Activated CD4-positive, alpha-beta T cell treated with anti-CD3 and anti-CD28 coated beads, Interleukin-2, amount 10 ng/mL, durations not matched to agents 7 days and 5 days (primary cell): ENCODE measurements at places on chromosomes 12 and 14. TPM values are rescaled to one million over a fixed set of nuclear protein-coding genes. Genes with fewer than 3 reads are reported as not detected.
A peak's percentile ranks its signal among the peaks of the same experiment; 100 is the strongest.

- no peak for DNase-seq
These were observed 22.5 kb upstream of the FOXG1 start for GRCh38 chr14:28744126-28744525.

- DNase-seq, result no peak
These were observed 17.8 kb upstream of the CD9 start for GRCh38 chr12:6182279-6182898.

- DNase-seq, result no peak
These were observed 146.4 kb upstream of the ARHGAP5 start for GRCh38 chr14:31930493-31931240.

DNA sequence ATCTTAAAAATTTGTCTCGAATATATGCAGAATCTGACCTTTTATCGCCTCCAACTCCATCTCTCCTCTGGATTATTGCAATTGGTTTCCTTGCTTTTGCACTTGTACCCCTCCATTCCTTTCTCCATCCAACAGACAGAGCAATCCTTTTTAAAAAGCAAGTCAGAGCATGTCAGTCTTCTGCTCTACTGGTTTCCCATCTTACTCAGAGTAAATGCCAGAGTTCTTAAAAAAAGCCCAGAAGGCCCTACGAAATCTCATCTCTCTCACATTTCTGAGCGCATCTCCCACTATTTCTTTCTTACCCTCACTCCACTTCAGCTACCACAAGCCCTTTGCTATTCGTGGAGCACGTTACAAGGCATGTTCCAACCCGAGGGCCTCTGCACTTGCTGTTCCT, 236.9 kb upstream of the DDHD1 start:
- DNase-seq, result no peak

- DNase-seq, result no peak
These were observed 39.0 kb upstream of the HIF1A start for GRCh38 chr14:61656341-61656740.

DNA sequence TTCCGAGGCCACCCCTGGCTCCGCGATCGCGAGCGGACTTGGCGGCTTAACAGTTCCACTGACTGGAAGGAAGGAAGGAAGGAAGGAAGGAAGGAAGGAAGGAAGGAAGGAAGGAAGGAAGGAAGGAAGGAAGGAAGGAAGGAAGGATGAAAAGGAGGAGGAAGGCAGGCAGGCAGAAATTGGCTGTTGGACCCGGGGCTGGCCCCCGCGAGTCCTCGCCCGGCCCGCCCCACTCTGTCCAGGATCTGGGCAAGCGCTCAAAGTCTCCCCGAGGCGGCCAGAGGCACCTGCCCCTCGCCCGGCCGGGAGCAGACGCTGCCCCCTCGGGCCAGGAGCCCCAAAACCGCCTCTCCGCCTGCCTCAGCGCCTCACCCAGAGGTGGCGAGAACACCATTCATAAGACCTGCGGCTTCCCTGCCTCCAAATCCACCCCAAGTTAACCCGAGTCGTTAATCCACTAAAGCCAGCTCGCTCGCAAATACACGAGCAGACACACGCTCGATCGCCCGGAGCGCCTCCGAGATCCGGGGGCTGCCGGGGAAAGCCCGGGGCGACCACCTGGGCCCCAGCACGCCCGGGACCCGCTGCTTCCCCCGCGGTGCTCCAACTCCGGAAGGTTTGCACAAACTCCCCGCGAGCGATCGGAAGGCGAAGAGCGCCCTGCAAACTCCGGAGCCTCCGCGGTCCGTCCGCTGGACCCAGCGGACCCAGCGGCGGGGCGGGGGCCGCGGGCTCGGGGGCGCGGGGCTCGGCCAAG, 844 bp downstream of the DPF3 start:
- peak; percentile 32 for DNase-seq

GRCh38 chr12:100249941-100250340, 16.9 kb downstream of the DEPDC4 start:
- no peak for DNase-seq

RFX4 gene
- not detected for total RNA-seq

GALNT9 gene
- total RNA-seq, result not detected

KRT72 gene
- total RNA-seq, result 12.3 TPM

HOTAIR gene
- total RNA-seq, result not detected

PRICKLE1 gene
- 0.15 TPM for total RNA-seq

TTC6 gene
- total RNA-seq, result not detected

OTOGL gene
- total RNA-seq, result not detected
